Daoy (cell line): ENCODE measurements at places on chromosomes 7 and 10. TPM values are rescaled to one million over a fixed set of nuclear protein-coding genes. Genes with fewer than 3 reads are reported as not detected.

SLC18A3 gene
- total RNA-seq = not detected in 2 replicates

AMPH gene
- 14.0 and 27.8 TPM in 2 replicates for total RNA-seq

SMARCD3 gene
- total RNA-seq = 25.6 and 29.9 TPM in 2 replicates

TRIL gene
- total RNA-seq = 0.11 and 0.15 TPM in 2 replicates

LIPM gene
- not detected in 2 replicates for total RNA-seq

SLC25A13 gene
- 36.2 and 49.9 TPM in 2 replicates for total RNA-seq

GLI3 gene
- 4.3 and 7.2 TPM in 2 replicates for total RNA-seq

FANK1 gene
- 2.0 and 3.1 TPM in 2 replicates for total RNA-seq

HOXA3 gene
- 12.4 and 16.8 TPM in 2 replicates for total RNA-seq

PAX4 gene
- not detected in 2 replicates for total RNA-seq

TAS2R3 gene
- total RNA-seq = 0.17 TPM in 1 of 2 replicates, not detected in the other

LRRTM3 gene
- not detected in 2 replicates for total RNA-seq

FAM24B gene
- 7.6 and 9.5 TPM in 2 replicates for total RNA-seq

GARIN1A gene
- total RNA-seq = 0.74 and 0.80 TPM in 2 replicates

PDE6C gene
- not detected in 2 replicates for total RNA-seq

NODAL gene
- total RNA-seq = not detected in 2 replicates

TSPAN13 gene
- 33.7 and 35.5 TPM in 2 replicates for total RNA-seq

FRMPD2 gene
- not detected in 2 replicates for total RNA-seq

LRIT1 gene
- not detected in 2 replicates for total RNA-seq

RBM20 gene
- 0.06 and 9.4 TPM in 2 replicates for total RNA-seq
